Purkinje cell (primary cell): ENCODE measurements at places on chromosomes 1 and 21. TPM values are rescaled to one million over a fixed set of nuclear protein-coding genes. Genes with fewer than 3 reads are reported as not detected.

The PTPRU gene
- polyA plus RNA-seq = 0.16 TPM in 1 of 2 replicates, not detected in the other

The ERICH3 gene
- polyA plus RNA-seq = 8.1 and 11.1 TPM in 2 replicates

The RGS8 gene
- polyA plus RNA-seq = 253 and 310 TPM in 2 replicates

The PAPPA2 gene
- 0.27 and 0.47 TPM in 2 replicates for polyA plus RNA-seq

The VWA5B1 gene
- not detected in 2 replicates for polyA plus RNA-seq
